ENCODE measurements at places on chromosomes 4 and X.

- DNase-seq, result no peak
Measured at GRCh38 chr4:57554556-57555092, 444.4 kb upstream of the IGFBP7 start.

DNA sequence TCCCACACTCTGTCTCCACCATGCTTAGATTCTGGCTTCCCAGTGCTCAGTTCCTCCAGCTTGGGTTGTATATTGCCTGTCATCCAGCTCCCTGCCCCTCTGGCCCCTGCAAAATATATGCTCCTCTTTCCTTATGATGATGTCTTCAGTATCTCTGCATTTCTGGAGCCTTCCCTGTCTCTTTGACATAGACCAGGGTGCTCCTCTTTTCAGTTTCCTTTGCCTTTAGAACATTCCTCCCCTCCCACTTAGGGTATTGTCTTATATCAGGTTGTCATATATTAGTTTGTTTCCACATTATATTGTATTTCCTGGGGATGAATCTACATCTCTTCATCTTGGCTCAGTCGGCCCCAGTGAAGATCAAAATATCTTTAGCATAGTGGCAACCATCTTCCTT lies 526.4 kb downstream of the MID1IP1 start:
- no peak for DNase-seq

DNA sequence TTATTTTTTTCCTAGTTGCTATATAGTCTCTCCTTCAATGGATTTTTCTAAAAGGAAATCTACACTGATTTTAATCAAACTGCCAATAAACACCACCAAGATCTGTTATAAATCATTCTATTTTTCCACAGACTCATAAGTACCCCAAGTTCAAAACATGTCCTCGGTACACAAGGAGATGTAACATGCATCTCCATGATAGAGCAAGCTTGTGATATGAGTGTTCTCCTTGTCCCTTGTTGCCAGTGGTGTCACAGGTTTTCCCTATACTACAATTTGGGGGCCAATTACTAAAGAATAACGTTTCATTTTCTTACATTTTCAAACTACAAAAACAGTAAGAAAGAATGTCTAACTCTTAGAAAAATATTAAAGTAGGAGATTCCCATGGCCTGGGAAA lies 491 bp downstream of the ARHGEF6 start:
- DNase-seq, result no peak

GRCh38 chrX:86237482-86237881 lies 89.2 kb downstream of the DACH2 start:
- no peak for DNase-seq

GRCh38 chrX:123859409-123859845 lies 426 bp upstream of the XIAP start:
- DNase-seq, result no peak

DNA sequence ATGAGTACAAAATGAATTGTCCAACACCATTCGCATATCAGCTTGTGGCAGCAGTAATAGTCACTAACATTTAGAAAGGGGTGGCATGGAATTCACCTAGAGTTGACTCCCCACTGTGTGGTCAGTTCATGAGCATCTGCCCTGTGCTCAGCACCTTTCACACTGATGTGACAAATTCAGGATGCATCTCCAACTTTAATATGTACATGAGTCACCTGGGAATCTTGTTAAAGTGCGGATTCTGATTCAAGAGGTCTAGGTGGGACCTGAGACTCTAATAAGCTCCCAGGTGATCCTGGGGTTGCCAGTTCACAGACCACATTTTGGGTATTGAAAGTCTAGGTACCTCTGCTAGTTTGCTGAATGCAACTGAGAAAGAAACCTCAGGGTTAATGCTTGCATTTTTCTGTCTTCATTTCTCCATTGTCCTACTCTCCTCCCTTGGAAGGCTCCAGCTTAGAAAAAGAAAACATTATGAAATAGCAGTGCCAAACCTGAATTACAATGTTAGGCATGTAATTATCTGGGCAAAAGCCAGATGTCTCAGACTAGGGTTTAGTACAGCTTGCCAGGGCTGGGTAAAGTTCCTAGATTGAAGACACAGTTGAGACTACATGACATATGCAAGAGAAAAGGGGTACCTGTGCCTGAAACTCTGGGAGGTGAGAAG lies 32.7 kb downstream of the TMSB4X start:
- DNase-seq, result no peak

- no peak for DNase-seq
Measured at GRCh38 chrX:70439016-70439415, 5.6 kb upstream of the DLG3 start.

GRCh38 chr4:118313098-118313497 lies 39.7 kb downstream of the PRSS12 start:
- DNase-seq, result peak; percentile 44

DNA sequence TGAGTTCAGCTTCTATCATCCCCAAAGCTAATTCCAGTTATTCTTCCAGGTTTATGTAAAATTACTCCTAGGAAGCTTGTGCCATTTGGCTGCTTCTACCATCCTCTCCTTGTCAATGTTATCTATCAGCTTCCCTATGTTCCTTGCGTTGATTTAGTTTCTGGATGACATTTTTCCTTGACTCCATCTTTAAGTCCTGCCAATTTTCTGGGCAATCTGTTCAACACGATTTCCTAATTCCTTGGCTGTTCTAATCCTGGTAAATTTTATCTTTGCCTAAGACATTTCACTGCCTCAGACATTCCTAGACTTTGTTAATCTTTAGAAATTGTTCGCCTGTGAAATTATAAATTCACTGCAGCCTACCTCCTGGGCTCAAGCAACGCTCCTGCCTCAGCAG lies 125.1 kb downstream of the PDS5A start:
- DNase-seq, result no peak

- DNase-seq, result no peak
Measured at GRCh38 chrX:107741404-107741790, 34.2 kb downstream of the TSC22D3 start.

DNA sequence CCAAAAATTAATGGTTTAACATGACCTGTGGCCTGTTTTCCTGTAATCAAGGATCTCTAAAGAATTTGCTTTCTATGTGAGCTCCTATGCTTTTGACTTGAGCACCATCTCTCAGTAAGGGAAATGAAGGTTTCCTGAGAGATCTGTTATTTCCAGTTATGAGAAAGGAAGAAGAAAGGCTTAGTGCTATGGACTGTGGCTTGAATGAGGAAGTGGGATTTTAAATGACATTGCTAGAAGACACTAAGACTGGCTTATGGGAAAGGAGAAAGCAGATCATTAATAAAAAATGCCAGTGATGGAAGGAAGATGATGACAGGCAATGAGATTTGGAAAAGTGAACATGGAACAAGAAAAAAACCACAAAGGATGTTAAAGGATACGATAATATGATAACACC lies 285.4 kb downstream of the OPHN1 start:
- no peak for DNase-seq

- DNase-seq, result no peak
Measured at GRCh38 chr4:108878806-108879205, 116.0 kb upstream of the ETNPPL start.

DNA sequence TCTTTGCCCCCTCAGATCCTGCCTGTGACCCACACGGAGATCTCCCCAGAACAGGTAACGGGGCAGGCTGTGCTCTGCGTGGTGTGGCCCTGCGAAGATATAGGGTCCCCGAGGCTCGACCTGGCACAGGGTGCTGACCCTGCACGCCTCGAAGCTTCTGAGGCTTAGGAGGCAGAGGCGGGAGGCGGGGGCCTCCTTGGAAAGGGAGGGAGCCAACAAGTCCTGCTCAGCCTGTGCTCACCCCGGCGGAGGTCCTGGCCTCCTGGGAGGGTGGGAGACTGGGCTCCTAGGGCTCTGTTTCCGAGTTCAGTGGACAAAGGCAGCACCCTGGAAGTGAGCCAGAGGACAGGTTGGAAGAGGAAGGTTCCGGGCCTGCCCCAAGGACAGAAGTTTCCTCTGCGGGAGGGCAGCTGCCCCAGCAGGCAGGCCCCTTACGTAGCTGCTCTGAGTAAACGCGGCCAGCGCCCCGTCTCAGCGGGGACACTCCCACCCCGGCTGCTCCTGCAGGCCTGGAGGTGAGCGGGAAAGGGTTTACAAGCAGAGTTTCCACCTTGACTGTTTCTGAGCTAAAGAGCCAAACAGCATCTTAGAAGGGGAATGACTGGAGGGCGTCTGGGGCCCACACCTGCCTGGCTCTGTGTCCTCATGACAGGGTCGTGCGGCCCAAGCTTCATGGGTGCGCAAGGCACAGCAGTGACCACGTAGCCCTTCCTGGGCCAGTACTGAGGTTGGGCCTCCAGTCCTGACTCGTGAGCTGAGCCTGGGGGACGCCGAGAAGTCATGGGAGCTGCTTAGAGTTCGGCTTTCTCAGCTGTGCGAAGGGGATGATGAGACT lies 16.1 kb downstream of the TMEM175 start:
- no peak for DNase-seq

GRCh38 chr4:3440979-3441500 lies 728 bp upstream of the HGFAC start:
- no peak for DNase-seq

DNA sequence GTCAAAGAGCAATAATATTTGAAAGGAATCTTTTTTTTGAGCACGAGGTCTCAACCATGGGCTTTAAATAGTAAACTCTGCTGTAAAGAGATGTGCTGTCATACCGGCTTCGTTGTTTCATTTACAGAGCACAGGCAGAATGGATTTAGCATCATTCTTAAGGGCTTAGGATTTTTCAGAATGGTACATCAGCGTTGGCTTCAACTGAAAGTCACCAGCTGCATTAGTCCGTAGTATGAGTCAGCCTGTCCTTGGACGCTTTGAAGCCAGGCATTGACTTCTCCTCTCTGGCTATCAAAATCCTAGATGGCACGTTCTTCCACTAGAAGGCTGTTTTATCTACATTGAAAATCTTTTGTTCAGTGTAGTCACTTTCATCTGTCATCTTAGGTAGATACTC lies 23.6 kb downstream of the COX18 start:
- no peak for DNase-seq

DNA sequence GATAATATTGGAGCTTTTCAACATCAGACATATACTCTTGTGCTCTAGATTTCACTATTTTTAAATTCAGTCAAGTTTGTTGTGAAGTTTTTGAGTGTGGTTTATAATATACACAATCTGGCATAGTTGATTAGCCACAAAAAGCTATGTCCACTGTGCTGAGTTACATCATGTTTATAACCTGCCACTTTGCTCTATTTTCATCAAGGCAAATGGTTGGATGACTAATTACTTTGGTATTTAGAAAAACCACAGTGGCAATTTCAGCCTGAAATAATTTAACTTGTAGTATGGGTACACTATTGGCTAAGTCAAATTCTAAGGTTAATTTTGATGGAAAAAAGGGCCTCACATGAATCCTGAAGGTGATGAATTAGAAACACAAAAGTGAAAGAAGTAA lies 262.6 kb downstream of the C4orf33 start:
- DNase-seq, result no peak

- no peak for DNase-seq
Measured at GRCh38 chr4:122781486-122781885, 45.1 kb upstream of the FGF2 start.

DNA sequence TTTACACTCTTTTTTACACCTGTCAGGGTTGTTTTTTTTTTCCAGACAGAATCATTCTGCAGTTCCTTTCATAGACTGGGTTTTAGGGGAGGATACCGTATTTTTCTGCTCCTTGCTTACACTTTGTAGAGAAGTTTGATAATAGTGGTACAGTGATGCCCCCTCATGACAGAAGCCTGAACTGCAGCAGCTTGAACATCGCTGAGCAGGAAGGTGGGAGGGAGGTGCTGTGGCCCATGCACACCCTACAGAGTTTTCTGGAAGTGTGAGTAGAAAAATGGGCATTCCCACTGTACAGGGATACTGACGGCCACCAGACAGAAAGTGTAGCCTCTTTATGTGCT lies 54.5 kb downstream of the RAB40A start:
- DNase-seq, result no peak

DNA sequence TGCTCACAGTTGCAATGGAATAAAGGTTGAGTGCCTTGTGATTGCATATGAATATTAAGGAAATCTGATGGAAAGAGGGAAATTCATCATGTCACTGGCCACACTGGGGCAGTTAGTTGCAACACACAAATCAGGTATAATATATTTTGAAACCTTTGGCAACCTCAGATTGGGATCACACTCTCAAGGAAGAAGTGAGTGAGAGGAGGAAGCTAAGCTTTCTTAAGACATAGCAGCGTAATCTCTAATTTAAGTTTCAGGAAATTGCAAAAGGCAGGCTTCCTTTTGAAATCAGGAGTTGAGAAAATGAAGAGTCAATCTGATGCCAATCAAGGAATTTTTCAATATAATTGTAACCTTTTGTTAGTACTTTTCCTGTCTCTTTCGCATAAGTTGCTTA lies 12.3 kb upstream of the CLTRN start:
- DNase-seq, result no peak

DNA sequence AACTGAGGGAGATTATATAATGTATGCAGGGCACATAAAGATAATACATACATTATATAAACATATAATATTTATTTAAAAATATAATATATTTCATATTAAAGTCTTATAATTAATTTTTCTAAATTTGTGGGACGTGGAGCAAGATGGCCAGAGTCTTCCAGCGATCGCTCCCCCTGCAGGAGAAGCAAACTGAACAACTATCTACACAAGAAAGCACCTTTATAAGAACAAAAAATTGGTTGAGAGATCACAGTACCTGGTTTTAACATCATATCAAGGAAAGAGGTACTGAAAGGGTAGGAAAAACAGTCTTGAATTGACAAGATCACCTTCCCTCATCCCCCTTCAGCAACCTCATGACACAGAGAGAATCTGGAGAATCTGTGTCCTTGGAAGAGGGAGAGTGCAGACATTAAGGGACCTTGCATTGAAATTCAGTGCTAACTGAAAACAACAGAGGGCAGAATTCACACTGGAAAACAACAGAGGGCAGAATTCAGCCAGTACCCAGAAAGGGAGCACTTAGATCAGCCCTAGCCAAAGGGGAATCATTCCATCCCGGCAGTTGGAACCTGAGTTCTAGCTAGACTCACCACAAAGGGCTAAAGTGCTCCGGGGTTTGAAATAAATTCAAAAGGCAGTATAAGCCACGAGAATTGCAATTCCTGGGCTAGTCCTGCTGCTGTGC lies 262.5 kb upstream of the NDST3 start:
- DNase-seq, result no peak

DNA sequence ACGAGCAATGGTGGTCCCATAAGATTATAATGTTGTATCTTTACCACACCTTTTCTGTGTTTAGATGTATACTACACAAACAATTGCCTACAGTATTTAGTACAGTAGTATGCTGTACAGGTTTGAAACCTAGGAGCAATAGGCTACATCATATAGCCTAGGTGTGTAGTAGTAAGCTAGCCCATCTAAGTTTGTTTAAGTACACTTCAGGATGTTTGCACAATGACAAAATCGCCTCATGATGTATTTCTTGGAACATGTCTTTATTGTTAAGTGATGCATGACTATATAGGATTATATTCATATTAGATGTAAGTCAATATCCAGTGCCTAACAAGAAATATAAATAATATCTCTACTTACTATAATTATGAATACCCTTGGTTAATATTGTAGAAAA lies 104.6 kb downstream of the SLC10A6 start:
- no peak for DNase-seq

DNA sequence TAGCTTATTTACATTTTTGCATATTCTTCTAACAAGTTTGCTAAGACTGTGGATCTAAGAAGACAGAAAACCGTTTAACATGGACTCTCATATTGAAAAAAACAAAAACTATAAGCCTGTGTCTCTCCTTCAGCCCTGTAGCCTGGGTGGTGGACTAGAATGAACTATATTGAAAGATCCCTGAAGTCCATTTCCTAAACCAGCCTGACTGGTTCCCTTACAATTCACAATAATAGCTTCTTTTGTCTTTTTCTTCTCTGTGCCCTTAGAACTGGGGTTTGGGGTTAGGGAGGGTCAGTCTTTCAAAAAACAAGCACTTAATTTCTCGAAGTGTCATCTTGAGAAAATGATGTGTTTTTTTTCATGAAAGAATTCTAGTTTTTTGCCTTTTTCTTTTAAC lies 59.0 kb downstream of the GSTCD start:
- DNase-seq, result no peak

GRCh38 chr4:169033660-169034059 lies 23.6 kb upstream of the CBR4 start:
- DNase-seq, result no peak

Measured in HFF-Myc (cell line).